ENCODE measurements at places on chromosomes 7 and 10.

DNA sequence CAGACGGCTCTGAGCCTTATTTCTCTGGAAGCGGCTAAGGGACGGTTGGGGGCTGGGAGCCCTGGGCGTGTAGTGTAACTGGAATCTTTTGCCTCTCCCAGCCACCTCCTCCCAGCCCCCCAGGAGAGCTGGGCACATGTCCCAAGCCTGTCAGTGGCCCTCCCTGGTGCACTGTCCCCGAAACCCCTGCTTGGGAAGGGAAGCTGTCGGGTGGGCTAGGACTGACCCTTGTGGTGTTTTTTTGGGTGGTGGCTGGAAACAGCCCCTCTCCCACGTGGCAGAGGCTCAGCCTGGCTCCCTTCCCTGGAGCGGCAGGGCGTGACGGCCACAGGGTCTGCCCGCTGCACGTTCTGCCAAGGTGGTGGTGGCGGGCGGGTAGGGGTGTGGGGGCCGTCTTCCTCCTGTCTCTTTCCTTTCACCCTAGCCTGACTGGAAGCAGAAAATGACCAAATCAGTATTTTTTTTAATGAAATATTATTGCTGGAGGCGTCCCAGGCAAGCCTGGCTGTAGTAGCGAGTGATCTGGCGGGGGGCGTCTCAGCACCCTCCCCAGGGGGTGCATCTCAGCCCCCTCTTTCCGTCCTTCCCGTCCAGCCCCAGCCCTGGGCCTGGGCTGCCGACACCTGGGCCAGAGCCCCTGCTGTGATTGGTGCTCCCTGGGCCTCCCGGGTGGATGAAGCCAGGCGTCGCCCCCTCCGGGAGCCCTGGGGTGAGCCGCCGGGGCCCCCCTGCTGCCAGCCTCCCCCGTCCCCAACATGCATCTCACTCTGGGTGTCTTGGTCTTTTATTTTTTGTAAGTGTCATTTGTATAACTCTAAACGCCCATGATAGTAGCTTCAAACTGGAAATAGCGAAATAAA, 175.5 kb downstream of the RNF216 start:
- no peak for DNase-seq

- no peak for DNase-seq
These were observed 42.6 kb downstream of the SHH start for GRCh38 chr7:155769701-155770100.

DNA sequence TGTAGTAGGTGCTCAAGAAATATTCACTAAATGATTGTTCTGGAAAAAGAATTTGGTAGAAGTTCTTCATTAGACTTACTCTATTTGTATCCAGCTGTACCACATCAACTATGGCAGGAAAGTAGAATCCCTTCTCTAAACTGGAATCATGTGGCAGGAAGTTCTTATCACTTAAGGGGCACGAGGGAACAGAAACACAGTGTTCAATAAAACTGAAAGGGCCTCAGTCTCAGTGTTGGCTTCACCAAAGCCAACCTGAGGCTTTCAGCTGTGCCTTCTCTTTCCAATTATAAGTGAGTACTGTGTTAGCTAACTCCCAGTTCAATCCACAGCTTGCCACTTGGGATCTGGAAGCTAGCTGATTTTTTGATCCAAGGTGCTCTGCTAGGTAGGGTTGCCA, 257.6 kb upstream of the LRGUK start:
- no peak for DNase-seq

DNA sequence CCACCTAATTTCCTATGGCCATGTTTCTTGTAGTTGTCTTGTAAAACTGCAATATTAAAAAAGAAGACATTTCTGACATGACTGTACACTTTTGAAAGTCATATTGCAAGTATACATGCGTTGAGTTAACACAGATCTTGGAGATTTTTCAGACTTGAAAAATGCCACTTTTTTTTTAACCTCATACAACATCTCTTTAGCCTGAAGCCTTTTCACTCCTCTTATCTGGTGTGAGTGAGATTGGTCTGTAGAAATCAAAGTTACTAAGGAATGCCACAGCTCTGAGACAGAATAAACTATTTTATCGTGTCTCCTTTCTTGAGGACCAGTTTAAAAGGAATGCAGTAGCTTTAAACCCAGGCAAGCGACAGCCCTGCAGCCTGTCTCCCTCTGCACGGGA, 43.9 kb upstream of the NEUROD6 start:
- DNase-seq, result no peak

DNA sequence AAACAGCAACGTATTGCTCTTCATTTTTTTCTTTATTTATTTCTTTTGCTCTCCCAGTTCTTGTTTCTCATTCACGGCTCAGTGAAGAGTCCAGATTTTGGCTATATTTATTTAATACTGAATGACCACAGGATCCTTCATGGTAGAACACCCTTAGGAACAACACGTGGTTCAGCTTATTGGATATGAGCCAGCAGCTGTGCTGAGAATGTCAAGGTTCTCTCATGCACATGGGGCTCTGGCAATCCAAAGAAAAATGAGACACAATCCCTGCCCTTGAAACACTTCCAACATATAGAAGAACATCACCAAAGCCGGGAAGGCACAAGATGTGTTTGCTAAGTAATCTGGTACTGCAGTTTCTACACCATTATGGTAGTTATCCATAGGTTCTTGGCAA, 852.9 kb downstream of the SORCS1 start:
- DNase-seq, result no peak

GRCh38 chr7:133829336-133829897, 297.7 kb upstream of the LRGUK start:
- no peak for DNase-seq

- DNase-seq, result no peak
These were observed 73.9 kb upstream of the LEP start for GRCh38 chr7:128167042-128167701.

DNA sequence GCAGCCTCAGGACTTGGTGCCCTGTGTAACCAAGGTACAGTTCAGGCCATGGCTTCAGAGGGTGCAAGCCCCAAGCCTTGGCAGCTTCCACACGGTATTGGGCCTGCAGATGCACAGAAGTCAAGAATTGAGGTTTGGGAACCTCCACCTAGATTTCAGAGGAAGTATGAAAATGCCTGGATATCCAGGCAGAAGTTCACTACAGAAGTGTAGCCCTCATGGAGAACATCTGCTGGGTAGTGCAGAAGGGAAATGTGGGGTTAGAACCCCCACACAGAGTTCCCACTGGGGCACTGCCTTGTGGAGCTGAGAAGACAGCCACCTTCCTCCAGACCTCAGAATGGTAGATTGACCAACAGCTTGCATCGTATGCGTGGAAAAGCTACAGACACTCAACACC, 3.4 kb upstream of the SEM1 start:
- DNase-seq, result no peak

DNA sequence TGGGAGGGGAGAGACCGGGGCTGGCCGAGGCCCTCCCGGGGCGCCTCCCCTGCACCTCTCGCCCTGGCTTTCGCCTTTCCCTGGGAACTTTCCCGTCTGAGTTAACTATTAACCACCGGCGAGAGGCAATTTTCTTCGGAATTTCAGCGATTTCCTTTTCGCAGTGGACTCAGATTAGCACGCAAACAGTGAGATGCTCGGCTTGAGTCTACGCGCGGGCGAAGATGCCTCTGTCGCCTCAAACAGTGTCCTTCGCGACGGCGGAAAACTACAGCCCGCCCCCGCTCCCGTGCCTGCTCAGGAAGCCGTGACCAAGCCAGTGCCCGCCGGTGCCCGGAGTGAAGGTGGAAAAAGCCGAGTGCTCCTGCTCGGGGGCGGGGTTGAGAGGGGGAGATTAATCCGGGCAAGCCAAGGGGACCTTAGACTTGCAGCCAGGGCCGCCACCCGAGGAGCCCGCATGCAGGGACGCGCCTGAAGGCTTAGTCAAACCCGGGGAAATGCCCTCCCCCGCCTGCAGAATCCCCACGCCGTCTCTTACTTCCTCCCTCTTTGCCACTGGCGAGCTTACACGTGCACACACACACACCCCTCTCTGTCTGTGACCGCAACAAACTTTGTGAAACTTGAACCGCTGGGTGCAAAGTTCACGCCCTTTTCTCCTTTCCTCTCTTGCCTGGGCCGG, 14.5 kb upstream of the PAX2 start:
- peak; percentile 61 for DNase-seq

GRCh38 chr7:127411176-127411575, 18.7 kb upstream of the ZNF800 start:
- no peak for DNase-seq

DNA sequence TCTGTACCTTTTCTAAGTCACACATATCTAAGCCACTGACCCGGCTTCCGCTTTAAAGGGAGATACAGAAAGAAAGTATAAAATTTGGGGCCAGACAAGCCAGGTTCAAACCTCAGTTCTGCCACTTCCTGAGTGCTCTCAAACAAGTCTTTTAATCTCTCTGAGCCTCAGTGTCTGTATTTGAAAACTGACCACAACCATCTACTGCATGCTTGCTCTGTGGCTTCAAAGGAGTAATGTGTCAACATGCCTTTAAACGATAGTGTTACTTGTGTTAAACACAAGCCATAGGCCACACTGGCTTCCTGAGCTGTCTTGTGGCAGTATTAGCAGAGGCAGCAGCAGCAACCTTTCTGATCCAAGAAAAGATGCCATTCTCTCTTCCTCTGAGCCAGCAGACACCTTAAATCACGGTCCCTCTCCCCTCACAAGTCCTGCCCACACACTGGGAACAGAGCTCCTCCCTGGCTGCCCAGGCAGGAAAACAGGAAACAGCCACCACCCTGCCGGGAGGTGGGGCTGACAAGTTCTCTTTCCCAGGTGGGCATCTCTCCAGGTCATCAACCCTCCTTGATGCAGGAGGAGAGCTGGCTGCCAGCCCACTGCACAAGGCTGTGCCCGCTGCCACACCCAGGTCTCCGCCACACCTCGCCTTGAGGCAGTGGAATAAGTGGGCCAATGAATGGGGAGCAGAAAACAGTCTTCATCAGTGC, 10.7 kb downstream of the HIP1 start:
- peak; percentile 14 for DNase-seq

DNA sequence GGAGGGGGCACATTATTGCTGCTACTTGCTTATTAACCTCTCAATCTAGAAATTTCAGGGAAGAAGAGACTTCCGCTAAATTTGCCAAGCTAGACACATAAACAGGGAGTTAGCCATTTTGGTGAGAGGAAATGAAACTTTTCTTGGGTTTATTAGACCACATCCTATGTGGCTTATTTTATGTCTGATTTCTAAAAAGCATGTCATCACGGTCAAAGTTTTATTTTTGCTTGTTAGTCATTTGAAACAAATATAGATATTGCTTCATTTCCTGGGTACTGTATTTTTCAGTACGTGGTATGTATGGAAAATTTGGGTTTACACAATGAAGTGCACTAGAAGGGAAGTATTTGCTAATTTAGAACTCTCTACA, 144.1 kb downstream of the TCF7L2 start:
- no peak for DNase-seq

GRCh38 chr7:30446266-30446665, 32.3 kb downstream of the NOD1 start:
- no peak for DNase-seq

DNA sequence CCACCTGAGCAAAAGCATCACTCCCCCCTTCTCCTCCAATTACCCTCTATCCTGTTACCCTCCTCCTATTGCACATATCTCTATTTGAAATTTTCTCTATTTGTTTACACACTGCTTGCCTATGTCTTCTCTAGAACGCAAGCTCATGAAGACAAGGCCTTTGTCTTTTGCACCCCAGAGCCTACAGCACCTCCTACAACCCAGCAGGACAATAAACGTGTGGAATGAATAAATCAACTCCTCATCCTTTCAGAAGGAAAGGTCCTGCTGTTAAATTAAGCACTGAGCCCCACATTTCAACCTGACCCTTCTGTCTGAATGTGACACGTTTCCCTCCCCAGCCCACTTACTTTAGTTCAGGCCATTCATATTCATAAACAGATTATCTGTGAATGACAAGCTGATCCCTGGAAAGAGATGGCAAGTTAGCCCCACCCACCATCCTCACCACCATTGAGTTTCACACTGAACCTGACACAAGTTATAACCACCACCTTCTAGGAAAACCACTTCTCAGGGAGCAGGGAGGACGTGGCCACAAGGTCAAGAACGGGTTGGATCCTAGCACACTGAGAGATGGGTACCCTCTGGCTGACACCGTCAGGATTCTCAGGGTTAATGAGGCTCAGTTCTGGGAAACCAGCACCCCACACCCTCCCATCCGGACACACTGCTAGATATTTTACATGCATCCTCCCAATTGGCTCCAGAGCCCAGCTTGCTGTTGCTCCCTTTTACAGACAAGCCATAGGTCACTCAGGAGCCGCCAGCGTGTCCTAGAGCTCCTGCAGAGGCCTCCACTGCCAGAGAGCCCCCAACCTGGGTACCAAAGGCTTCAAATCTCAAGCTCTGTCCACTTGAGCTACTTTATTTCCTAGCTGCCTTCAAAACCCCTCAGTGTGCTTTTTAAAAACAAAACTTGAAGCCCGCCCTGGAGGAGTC, 934 bp downstream of the PRTFDC1 start:
- DNase-seq, result peak; percentile 37

DNA sequence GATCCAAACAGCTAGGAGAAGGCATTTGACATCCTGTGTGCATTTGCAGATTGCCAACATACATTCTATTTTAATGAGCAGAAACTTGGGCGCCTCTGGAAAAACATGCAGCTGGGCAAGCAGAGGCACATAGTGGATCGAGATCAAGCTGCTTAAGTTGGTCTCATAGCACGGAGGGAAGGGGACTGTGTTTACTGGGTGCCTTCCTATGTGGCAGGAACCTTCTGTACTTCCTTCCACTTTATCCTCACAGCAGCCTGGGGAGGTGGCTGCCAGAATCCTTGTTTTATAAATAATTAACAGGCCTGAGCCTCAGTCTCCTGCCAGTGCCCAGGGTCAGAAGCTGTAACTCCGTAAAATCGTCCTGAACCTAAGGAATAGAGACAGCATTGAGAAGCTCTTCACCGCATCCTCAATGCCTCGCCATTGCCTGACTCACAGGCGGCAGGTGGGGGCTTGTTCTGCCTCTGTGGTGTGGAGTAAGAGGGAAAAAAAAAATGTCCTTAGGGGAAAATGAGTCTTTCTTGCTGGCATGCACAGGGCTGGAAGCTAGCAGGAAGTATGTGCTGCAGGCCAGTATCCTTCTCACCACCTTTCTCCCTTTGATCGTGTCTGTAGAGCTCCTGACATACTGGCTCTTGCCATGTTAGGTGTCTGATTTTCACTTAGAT, 6.2 kb downstream of the VWA2 start:
- DNase-seq, result no peak

DNA sequence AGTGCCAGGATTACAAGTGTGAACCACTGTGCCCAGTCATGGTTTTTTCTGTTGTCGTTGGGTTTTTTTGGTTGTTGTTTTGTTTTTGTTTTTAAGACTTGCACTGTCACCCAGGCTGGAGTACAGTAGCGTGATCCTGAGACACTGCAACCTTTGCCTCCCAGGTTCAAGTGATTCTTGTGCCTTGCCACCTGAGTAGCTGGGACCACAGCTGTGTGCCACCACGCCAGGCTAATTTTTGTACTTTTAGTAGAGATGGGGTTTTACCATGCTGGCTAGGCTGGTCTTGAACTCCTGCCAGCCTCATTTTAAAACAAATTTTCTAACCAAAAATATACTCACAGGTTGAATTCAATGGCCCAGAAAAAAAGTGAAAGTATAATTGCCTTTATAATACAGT, 174.1 kb downstream of the AHR start:
- DNase-seq, result no peak

DNA sequence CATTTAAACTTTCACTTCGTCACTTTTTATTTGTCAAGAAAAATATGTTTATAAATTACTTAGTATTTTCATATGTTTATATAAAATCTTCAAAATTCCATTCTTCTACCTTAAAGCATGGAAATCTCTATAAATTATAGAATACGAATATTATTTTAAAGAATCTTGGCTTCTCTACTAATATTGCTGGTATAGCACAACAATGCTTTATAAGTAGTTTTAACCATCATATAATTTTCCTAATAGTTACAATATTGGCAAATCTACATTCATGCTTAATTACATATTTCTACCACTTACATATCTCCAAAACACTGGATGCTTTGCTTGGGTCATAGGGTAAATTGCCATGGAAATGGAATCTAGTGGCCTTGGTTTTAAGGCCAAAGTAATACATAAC, 21.1 kb upstream of the ARMC3 start:
- DNase-seq, result no peak

All from activated CD4-positive, alpha-beta T cell treated with anti-CD3 and anti-CD28 coated beads, Interleukin-2, amount 50 U/mL, for 48 hours (primary cell).